ENCODE measurements at places on chromosomes 4 and X. TPM values are rescaled to one million over a fixed set of nuclear protein-coding genes. Genes with fewer than 3 reads are reported as not detected.

The PITX2 gene
- not detected for polyA plus RNA-seq

The CLDN2 gene
- polyA plus RNA-seq: not detected

The SLC10A6 gene
- polyA plus RNA-seq: not detected

The MAPK10 gene
- polyA plus RNA-seq: 144 TPM

The XAGE2 gene
- polyA plus RNA-seq: not detected

The MAGEA2 gene
- polyA plus RNA-seq: not detected

The SPANXA1 gene
- not detected for polyA plus RNA-seq

The CXorf49 gene
- polyA plus RNA-seq: not detected

The FABP2 gene
- 0.38 TPM for polyA plus RNA-seq

The CTAG2 gene
- polyA plus RNA-seq: not detected

The VCX3B gene
- polyA plus RNA-seq: not detected

The SMIM10L2A gene
- 0.73 TPM for polyA plus RNA-seq

The TEX11 gene
- polyA plus RNA-seq: not detected

The BEX5 gene
- 252 TPM for polyA plus RNA-seq

The SLC6A8 gene
- 0.39 TPM for polyA plus RNA-seq

The MAGEA12 gene
- polyA plus RNA-seq: not detected

The COL4A6 gene
- not detected for polyA plus RNA-seq

The CYTL1 gene
- polyA plus RNA-seq: not detected

The SHROOM2 gene
- 30.5 TPM for polyA plus RNA-seq

All from Purkinje cell (primary cell).